Activated CD8-positive, alpha-beta memory T cell treated with anti-CD3 and anti-CD28 coated beads for 1 hour (primary cell): ENCODE measurements at places on chromosomes 11 and 22.

DNA sequence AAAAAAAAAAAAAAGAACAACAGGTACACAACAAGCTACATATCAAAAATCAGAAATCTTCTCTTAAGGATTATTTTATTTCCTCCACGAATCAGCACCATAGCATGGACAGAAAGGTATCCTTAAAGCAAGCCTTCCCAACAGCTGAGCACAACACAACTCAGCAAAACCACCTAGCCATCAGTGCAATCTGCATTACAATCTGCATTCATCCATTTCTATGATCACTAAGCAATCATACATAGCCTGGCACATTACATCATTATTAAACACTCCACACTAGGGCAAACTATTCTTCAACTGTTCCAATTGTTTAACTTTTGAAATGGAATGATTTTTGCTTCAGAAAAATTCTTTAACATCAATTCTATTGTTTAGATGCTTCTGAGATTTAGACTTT lies 29.0 kb downstream of the MRTFA start:
- no peak for DNase-seq

DNA sequence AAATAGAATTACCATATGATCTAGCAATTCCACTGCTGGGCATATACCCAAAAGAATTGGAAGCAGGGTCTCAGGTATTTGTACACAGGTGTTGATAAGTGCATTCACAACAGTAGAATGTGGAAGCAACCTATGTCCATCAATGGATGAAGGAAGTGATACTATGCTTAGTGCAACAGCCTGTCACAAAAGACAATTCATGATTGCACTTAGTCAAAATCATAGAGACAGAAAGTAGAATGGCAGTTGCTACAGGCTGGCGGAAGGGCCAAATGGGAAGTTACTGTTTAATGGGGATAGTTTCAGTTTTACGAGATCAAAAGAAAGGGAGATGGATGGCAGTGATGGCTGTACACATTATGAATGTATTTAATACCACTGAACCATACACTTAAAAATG lies 42.0 kb downstream of the SGSM3 start:
- no peak for DNase-seq

DNA sequence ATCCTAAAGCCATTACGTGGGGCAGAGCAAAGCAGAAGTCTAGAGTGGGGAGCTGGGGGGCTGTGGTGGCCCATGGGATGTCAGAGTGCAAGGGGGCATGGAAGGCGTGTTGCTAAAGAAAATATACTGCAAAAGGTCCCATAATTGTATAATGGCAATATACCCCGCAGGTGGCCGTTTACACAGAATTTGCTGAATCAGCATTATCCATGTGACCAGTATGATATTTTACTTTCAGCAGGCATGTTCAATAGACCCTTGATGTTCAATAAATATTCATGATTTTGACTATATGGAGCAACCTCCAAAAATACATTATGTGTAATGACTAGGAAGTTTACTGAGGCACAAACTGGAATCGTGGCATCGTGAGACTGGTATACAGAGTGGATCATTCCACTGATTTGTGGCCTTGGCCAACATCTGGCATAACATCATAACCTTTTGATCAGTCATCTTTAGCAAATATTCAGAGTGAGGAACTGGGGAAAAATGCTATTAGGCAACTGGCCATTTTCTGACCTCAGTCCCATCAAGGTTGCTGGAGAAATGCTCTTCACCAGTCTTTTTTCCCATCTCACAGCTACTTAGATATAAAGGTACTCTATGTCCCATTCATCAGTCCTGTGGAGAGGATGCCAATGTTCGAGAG lies 29.3 kb upstream of the PPP2R1B start:
- DNase-seq: no peak

DNA sequence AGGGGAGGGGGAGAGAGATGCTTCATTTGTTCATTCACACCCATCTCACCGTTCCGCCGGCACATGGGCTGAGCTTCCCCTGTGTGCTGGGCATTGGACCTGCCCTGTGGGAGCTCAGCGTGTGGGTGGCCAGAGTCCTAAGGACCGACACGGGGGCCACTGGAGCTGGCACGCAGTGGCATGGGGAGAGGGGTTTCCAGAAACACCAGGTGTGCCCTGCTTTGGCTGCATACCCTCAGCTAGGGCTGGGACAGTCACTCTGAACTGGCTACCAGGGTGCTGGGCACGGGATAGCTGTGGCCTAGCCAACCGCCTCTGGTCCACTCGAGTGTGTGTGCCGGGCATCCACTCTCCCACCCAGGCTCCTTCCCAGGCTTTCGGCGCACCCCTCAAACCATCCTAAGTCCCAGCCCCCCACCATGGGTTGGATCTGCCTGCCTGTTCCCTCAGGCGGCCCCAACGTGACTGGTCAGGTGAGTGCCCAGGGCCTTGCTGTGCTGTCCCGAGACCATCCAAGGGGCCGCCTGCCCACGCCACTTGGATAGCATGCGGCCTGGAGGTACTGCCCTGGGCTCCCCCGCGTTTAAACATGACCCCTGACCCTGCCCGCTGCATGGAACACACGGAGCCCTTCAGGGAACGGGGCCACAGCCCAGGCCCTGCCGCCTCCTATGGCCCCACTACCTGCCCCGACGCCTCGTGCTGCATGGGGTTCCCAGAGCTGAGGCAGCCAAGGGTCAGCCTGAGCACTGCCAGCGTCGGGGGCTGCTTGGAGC lies 51.6 kb upstream of the LINC01488 start:
- no peak for DNase-seq

DNA sequence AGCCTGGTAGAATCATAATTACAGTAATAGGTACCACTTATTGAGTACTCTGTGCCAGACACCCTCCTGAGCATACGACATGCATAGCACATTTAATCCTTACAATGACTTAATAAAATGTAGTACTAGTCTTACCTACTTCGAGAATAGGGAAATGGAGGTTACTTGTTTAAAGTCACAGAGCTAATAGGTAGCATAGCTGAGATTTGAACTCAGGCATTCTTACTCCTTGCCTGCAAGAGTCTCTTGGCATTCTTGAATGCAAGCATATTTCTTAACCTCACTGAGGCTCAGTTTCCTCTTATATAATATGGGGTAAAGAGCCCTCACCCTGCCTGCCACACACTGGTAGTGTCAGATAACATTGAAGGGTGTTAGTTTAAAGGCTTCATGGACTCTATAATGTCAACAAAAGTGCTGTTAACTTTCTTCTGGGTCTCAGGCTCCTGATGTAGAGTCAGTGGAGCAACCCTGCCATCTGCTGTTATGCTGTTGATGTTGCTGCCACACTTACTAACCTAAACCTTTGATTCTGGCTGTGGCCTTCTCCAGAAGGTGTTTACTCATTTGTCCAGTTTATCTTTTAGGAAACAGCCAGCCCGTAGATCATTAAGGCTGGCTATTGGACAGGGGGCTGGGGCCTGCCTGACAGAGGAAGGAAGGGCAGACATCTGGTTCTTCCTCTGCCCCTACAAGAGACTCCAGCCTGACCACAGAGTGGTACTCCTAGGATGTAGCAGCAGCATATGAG lies 18.9 kb downstream of the LIMK2 start:
- peak; percentile 18 for DNase-seq

GRCh38 chr11:58781345-58781744 lies 49.6 kb upstream of the GLYAT start:
- no peak for DNase-seq

GRCh38 chr11:22884217-22884616 lies 23.9 kb upstream of the CCDC179 start:
- no peak for DNase-seq

GRCh38 chr11:102886999-102887398 lies 12.2 kb upstream of the MMP12 start:
- no peak for DNase-seq

- no peak for DNase-seq
Observed at GRCh38 chr11:35968386-35969088, 24.7 kb downstream of the LDLRAD3 start.

DNA sequence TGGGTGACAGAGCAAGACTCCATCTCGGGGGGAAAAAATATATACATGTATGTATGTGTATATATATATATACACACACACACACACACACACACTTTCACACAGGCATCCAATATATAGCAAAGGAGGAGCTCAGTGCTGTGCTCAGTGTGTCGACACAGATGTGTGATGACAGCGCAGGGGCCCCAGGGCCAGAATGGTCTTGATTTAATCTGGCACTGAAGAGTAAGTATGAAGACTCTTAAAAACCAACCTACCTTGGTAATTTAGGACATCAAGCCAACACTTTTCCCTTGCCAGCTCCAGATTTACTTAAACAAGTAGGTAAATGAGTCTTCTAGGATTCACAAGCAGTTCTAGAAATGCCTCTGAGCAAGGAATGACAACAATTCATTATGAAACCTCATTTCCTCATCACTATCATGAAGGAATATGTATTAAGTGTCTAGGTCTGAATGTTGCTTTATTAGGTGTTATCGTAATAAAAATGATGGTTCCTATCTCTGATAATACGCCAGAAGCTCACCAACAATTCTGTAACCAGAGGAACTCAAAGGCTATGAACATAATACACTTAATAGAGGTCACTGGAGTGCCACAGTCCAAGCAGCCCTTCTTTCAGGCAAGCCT lies 71.5 kb downstream of the SGSM3 start:
- no peak for DNase-seq

- DNase-seq: no peak
Observed at GRCh38 chr11:73590991-73591390, 6.9 kb downstream of the FAM168A start.

DNA sequence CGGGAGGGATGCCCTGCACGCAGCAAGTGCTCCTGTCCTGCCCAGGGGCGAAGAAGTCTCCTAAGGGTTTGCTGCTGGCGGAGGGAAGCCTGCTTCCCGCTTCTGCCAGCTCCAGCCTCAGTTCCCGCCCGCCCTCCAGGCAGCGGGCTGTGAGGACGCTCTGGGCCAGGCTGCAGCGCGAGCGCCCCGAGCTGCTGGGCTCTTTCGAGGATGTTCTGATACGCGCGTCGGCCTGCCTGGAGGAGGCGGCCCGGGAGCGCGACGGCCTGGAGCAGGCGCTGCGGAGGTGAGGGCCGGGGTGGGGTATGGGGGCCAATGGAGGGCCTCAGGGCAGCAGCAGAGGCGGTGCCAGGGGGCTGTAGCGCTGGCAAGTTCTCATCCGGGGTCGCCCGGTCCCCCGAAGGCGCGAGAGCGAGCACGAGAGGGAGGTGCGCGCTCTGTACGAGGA lies 2.2 kb downstream of the CRACR2B start:
- DNase-seq: no peak

- DNase-seq: no peak
Observed at GRCh38 chr11:69203381-69203780, 47.6 kb downstream of the SMIM38 start.

- DNase-seq: no peak
Observed at GRCh38 chr11:128544471-128545051, 42.8 kb downstream of the ETS1 start.

- no peak for DNase-seq
Observed at GRCh38 chr11:78190871-78191538, 2.3 kb downstream of the USP35 start.

DNA sequence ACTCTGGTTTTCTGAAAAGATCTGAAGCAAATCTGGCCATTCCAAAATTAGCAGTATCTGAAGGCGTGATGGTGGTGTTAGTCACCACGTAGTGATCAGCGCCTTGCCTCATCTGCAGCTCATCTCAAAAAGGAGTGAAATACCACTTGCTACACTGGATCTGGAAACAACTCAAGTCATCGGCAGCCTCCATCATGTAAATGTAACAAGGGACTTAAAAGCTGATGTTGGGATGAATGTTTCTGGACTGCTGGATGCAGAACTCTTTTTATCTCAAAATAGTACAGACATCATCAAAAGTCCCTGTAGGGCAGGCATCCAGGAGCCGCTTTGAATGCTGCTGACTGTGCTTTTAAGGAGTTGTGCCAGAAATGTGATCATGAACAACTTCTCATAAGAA lies 14.1 kb upstream of the APLP2 start:
- DNase-seq: no peak

GRCh38 chr22:24247564-24248344 lies 2.9 kb upstream of the GGT5 start:
- DNase-seq: no peak

DNA sequence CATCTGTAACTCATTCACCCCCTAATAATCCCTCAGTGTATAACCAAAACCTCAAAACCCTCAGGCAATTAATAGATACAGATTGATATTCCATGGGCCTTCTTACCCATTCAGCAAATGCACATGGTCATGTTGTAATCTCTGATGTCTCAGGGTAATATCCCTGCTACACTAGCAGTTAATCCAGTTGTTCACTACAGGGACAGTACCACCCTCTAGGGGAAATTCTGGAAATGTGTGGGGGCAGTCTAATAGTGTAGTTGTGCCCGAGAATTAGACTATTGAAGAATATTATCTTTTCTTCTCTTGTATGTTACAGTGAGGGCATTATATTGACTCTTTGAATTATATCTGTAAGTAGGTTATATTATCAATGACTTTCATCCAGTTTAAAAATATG lies 175.4 kb downstream of the CWF19L2 start:
- no peak for DNase-seq

GRCh38 chr11:109993786-109994185 lies 99.4 kb upstream of the ZC3H12C start:
- DNase-seq: no peak

DNA sequence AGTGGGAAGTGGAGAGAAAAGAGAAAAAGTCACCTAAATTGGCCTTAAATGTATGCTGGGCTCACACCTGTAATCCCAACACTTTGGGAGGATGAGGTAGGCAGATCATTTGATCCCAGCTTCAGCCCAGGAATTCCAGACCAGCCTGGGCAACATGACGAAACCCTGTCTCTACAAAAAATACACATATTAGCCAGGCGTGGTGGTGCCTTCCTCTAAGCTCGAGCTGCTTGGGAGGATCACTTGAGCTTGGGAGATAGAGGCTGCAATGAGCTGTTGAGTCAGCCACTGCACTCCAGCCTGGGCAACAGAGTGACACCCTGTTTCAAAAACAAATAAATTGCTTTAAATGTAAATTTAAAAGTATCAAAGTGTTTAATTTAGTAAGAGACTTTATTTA lies 3.9 kb downstream of the CBL start:
- no peak for DNase-seq

DNA sequence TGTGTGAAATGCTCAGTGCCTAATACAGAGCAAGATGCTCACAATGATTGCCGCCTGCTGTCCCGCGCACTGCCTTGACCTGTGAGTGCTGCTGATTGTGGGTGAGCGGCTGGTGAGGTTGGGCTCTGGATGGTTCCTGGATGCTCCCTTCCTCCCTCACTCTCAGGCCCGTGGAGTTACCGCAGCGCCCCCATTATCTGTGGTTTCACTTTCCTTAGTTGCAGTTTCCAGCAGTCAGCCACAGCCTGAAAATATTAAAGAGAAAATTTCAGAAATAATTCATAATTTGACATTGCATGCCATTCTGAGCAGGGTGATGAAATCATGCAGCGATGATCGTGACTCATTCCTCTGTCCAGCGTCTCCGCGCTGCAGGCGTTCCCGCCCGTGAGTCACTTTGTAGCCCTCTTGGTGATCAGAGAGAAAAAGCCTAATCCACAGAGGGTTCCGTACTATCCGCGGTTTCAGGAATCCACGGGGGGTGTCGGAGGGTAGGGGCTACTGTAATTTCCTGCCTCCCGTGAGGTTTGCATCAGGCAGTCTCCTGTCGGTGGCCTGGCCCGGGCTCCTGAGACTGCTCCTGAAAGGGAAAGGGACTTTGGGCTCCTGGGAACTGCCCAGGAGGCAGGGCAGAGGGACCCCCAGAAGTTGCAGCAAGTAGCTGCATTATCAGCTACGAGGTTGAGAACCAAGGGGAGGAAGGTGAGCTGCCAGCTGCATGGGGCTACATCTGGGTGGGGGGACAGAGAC lies 10.6 kb downstream of the RPL3 start:
- DNase-seq: no peak
